ENCODE measurements at places on chromosomes 13 and 19. TPM values are rescaled to one million over a fixed set of nuclear protein-coding genes. Genes with fewer than 3 reads are reported as not detected.

- DNase-seq: peak; percentile 43
Observed at GRCh38 chr13:30618186-30618929, 638 bp downstream of the USPL1 start.

- DNase-seq: no peak
Observed at GRCh38 chr13:29513002-29513980, 82.2 kb downstream of the SLC7A1 start.

- no peak for DNase-seq
Observed at GRCh38 chr13:94559222-94559795, 36.6 kb downstream of the TGDS start.

DNA sequence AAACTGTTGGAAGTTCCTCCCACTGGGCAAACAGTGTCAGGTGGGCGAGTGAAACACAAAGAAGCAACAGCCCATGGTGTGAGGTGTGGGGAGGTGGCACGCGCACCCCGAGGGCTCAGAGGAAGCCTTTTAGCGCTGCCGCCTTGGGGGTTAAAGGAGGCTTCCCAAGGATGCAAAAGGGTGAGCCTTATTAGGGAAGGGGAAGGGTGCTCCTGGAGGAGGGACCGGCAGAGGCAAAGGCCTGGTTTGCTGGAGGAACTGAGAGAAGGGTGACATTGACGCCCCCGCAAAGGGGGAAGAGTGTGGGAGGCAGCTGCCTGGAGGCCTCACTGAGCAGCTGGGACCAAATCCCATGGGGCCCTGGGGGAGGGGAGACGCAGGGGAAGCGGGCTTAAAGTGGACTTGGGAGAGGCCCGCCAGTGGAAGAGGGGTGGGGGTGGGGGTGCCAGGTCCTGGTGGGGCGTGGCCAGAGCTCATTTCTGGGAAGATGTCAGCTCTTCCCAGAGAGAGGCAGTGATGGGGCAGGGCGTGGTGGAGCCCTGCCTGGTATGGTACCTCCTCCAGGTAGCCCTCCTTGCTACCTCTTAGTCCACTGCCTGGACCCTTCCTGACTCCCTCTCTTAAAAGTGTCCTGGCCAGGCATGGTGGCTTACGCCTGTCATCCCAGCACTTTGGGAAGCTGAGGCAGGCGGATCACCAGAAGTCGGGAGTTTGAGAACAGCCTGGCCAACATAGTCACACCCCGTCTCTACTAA lies 12.0 kb upstream of the FCHO1 start:
- DNase-seq: peak; percentile 68

DNA sequence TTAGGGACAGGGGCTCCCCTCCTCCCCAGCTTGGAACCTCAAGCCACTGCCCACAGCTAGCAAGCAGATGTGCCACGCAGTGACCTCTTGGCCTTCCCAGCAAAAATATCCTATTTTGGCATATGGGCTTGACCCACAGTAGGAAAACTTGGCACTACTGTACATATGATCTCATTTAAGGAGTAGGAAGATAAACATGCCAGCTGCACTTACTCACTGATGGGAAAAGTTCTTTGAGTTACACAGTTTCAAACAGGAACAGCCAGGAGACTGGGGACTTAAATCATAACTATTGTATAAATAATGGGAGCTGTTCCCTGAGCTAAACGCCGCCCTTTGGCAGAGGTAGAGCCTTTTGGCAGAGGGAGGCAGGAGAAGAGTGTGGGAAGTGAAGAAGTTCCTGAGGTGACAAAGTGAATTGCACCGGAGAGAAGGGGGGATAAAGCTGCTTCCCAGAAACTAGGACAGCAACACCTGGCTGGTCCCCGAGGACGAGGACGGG lies 6.1 kb downstream of the SACS start:
- DNase-seq: peak; percentile 79

DNA sequence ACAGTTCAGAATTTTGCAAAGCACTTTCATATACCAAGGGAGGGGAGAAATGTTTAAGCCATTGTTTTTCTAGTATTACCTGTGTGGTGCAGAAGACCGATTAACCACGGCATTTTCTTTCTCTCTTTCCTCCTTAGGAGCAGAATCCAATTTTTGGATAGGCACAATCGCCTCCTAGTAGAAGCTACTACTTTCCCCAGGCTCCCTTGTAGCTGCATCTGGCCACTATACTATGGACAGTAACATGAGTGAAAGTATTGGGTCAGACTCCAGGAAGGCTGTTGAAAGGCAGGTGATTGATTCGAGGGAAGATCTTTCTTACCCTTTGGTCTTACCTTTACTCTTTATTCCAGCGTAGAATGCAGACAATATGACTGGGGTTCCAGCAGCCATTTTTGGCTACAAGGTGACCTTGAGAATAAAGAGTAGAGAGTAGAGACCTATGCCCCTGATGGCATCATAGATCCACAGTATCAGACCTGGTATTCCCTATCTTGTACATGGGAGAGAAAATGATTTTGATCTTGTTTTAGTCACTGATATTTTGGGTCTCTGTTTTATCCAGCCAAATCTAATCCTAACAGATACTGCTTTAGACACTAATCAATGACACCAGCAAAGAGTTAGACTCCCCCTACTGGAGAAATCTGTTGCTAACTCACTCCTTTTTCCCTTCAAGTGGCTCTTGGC lies 77.0 kb downstream of the LRRC63 start:
- DNase-seq: peak; percentile 41

Gene TMEM238
- total RNA-seq: 4.2 TPM

Gene ZNF583
- total RNA-seq: 8.1 TPM

Gene KRTDAP
- 9.6 TPM for total RNA-seq

Gene KIR3DL2
- not detected for total RNA-seq

Gene NUDT19
- total RNA-seq: 11.4 TPM

Gene USHBP1
- 12.3 TPM for total RNA-seq

Data from tongue (tissue), 3 donors.